NCI-H1092 treated with DMSO at 0.1 percent for 48 hours (cell line): ENCODE measurements at places on chromosomes 11 and 22.

- DNase-seq = no peak
Measured at GRCh38 chr11:64870893-64871466, 7.4 kb downstream of the EHD1 start.

GRCh38 chr22:38968801-38969200 lies 11.4 kb downstream of the APOBEC3A start:
- no peak for DNase-seq

DNA sequence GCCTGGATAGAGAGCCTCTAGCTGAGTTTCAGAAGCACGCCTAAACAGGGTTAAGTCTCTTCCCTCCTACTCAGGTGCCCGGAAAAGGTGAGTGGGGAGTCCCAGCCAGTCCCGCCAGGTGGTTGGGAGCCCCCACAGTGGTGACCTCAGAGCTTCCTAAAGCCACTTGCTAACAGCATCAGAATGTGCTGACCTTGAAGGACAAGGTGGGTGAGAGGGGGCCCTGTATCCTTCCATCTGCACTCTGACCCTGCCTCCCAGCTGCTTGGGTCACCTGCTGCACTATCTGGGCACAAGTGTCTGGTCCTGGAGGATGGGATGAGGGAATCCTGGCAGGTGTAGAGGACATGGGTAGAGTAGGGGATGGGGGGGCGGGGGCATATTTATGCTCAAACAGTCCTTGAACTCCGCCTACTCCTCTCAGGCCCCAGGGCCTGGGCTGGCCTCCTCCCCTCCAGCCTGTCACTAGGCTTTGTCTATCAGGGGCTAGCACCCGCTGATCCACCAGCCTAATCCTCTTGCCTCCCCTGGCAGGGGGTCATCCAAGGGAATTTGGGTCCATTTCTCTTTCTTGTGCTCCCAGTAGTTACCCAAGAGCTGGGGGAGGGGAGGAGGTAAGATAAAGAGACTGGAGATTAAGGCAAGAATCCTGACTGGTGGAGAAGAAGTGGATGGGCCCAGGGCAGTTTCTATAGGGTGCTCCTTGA lies 3.4 kb downstream of the USP2 start:
- no peak for DNase-seq

DNA sequence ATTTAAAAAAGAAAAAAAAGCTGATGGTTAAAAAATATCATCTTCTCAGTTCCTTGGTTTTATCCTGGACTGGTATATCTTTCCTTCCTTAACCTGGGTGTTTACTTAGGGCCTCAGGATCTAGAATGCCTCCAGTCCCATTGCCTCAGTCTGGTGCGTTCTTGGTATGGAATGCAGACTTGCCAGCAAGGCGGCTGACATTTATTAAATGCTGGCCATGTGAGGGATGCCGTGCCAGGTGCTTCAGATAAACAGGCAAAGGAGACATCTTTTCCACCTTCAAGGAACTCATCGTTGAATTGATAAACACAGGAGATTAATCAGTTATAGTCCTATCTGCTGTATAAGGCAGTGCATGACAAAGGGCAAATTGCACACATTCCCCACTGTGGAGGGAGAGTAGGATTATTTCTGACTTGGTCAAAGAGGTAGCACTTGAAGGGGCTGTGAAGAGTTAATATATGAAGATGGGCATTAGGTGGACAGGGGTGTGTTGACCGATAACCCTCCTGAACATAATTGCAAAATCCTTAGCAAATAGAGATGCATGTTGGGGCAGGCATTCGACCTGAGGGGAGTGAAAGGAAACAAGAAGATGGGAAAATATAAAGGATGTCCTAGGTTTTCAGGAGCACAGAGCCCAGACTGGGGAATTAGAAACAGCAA lies 54.4 kb downstream of the ALX4 start:
- no peak for DNase-seq

- DNase-seq = no peak
Measured at GRCh38 chr11:21501245-21501644, 691.6 kb upstream of the ANO5 start.

DNA sequence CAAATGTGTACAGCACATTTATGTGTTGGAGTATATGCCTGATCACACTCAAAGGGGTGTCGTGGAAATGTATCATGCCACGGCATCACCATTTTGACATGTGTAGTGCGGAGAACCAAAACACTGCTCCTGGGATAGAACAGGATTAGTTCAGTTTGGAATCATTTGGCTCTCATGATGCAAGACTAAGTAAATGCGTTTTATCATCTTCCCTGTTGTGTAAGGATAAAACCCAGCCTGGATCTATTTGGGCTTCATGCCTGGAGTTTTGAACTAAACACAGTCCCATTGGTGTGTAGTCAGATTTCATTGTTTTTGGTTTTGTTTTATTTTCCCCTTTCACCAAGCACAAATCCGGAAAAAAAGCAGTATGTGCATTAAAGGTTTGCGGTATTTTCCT lies 574.3 kb downstream of the NTM start:
- DNase-seq = no peak

DNA sequence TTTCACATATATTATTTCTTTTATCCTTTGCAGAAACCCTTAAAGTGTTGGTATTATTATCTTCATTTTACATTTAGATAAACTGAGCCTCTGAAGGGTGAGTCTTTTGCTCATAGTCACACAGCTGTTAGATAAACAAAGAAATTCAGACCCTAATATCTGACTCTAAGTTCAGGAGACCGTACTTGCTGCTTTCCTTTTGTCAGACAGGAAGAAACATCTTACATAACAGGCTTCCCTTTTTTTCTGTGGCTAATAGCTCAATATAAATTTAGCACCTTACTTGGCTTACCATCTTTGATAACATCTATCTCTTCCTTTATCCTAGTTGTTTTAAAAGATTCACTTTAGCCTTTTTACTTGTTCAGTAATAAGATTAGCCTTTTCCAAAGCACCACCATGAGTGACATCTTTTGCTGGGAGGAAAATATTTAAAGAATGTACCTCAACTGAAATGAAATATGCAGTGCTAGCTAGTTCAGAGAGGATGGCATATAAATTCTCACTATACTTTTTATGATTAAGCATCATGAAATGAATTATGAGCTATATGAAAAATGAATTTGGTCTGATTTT lies 128.6 kb downstream of the WNT11 start:
- DNase-seq = no peak

DNA sequence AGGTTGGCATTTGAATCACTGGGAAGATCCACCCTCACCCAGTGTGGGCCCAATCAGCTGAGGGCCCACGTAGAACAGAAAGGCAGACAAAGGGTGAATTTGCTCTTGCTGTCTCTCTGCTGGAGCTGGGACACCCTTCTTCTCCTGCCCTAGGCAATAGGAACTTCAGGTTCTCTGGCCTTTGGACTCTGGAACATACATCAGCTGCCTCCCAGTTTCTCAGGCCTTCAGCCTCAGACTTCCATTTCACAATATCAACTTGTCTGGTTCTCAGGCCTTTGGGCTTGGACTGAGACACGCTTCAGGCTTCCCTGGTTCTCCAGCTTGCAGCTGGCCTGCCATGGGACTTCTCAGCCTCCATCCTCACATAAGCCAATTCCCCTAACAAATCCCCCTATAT lies 14.7 kb upstream of the ASRGL1 start:
- no peak for DNase-seq

- no peak for DNase-seq
Measured at GRCh38 chr22:30447656-30448055, 22.1 kb downstream of the MTFP1 start.

- DNase-seq = no peak
Measured at GRCh38 chr22:49783926-49784629, 43.6 kb downstream of the BRD1 start.

DNA sequence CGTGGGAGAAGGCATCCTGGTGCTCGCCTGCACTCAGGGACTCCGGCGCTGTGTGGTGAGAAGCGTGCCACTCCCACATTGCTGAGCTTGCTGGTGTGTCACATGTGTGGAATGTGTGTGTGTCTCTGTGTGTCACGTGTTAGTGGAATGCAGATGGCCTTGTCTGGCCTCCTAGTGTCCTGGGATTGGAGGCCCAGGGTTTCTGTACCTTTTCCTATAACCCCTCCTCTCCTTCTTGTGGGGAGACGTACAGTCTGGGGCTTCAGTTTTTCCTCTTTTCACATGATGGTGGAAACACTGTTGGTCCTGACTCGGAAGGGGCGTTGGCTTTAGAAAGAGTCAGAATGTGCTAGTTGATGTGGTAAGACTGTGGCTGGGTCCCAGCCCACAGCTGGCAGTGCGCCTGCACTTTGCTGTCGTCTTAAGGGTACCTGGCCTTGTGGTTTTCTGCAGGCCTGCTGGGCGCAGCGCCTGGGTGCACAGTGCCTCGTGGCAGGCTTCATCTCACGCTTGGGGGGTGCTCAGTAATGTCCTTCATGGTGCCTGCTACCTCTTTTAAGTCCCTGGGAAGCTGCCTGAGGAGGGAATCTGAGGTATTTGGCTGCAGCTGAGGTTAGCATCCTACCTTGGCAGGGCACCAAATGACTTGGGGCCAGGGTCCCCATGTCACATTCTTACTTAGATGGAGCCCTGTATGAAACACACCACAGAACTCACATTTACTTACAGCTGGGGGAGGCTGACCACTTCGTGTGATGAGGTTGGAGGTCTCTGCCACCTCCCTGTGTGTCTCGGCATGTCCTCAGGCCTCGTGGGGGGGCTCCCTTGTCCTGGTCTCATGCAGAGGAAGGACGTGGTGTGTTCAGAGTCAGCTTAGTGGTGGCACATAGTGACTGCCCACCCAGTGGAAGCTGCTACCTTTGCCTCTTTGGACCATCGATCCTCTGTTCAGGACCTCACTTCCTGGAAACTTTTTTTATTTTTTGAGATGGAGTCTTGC lies 61.9 kb downstream of the MED15 start:
- DNase-seq = no peak

DNA sequence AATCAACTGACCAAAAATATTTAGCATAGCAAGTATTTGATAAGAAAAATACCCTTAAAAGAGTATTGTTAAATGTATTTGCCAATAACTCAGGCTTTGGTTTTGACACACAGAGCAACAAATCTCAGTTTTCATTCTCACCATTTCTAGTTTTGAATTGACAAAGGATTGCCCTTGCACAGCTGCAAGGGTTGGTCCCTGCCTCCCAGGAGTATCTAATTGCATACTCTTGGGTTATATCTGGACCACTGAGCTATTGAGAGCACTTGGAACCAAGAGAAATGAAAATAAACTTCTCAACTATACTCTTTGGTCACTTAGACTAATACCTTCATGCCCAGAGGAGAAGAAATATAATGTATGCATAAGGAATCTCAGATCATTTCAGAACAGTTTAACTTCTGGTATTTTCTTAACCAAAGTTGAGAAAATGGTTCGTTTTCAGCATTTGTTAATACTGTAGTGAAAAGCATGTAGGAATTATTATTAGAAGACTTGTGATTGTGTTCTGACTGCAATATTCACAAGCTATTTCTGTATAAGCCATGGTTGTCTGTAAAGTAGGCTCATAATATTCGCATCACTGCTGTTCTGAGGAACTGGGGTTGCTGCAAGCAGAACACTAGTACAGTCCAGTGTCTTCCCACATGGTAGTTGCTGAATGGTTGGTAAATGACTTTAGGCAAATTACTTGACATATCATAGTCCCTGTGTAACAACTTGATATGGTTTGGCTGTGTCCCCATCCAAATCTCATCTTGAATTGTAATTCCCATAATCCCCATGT lies 7.9 kb downstream of the C2CD3 start:
- no peak for DNase-seq

GRCh38 chr11:3111919-3112690 lies 53.0 kb downstream of the OSBPL5 start:
- DNase-seq = no peak

DNA sequence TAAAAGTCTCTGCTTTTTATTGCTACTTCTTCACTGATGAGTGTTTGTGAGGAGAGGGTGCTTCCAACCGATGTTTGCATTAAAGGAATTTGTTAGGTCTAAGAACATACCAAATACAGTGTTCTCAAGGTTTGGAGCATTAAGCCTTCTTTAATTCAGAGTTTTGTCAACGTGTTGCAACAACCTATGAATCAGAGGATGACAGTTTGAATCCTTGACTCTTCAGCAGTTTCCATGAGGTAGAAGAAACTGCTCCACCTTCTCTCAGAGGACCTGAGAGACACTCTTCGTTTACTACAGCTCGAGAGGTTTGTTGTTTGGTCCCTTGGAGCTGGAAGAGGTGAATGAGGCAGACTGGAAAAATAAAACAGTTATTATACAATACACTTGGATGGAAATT lies 55.7 kb downstream of the NCAM1 start:
- DNase-seq = no peak

GRCh38 chr11:16052750-16053149 lies 303.6 kb downstream of the SOX6 start:
- DNase-seq = no peak

GRCh38 chr11:116384876-116385275 lies 387.9 kb downstream of the BUD13 start:
- DNase-seq = peak; percentile 77

DNA sequence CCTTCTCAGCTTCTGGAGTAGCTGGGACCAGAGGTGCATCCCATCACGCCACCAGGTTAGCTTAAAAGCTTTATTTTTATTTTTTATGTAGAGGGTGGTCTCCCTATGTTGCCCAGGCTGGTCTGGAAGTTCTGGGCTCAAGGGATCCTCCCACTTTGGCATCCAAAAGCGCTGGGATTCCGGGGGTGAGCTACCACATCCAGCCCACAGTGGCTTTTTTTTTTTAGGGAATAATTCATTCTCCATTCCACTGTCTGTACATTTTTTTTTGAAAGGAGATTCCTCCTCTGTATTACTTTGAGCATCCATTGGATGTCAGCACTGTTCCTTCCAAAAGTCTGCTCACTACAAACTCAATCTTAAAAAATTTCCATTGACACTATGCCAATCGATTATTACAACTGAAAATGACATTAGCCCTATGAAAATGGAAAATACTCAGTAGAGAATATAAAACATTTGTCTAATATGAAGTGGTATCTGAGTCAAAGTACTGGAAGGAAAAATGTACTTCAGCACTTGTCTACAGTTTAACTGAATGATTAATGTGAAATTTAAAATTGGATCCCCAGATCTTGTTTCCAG lies 1.3 kb upstream of the LPXN start:
- DNase-seq = no peak

DNA sequence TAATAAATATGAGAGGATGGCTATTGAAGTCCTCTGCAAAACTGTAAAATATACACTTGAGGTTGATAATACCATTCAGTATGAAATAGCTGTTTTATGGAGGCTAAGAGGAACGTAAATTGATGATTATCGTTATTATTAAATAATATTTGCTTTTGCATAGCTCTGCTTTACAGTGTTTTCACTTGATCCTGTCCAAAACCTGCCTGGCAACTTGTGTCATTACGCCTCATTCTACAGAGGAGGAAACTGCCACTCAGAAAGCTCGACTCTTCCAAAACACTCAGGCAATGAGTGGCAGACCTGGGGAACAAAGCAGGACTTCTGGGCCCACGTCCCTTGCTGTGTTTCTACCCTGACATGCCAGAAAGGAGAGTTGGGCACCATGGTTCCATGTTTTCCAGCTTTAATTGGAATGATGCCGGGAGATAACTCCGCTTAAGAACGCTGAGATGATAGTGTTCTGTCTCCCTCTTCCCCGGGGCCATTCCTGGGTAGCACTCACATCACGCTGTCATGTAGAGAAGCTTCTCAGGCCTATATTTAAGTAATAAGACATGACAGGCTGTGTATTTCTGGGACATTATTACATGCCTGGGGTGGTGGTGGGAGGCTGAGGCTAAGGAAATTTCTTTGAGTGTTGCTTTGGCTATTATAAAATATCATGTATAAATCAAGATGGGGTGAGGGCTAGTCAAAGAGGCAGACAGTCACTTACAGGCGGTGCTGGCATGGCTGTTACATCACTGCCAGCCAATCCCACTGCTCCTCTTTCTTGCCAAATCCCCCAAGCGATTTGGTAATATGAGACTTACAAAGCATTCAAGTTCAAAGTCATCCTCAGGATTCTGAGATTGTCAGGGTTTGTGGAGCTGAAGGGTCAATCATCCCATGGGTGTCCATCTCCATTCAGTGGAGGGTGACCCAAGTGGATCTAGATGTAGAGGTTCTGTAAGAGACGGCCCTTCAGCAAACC lies 501.7 kb downstream of the INSC start:
- no peak for DNase-seq
